ENCODE measurements at places on chromosomes 2 and 18.
A peak's percentile ranks its signal among the peaks of the same experiment; 100 is the strongest.

DNA sequence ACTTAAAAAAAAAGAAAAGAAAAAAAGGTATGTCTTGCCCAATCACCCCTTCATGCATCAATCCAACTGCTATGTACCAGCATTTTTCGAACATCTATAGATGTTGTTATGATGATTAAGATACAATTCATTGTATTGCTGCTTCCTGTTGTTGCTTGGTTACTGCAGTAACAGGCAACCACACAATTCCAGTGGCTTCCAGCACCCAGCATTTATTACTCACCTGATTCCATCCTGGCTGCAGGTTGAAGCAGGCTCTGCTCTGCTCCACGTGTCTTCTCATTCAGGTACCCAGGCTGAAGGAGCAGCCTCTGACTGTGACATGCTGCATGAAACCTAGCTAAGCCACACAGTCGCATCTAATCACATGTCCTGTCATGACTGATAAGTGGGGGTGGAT is 196.9 kb downstream of the INO80D start:
- peak; percentile 19 for DNase-seq

DNA sequence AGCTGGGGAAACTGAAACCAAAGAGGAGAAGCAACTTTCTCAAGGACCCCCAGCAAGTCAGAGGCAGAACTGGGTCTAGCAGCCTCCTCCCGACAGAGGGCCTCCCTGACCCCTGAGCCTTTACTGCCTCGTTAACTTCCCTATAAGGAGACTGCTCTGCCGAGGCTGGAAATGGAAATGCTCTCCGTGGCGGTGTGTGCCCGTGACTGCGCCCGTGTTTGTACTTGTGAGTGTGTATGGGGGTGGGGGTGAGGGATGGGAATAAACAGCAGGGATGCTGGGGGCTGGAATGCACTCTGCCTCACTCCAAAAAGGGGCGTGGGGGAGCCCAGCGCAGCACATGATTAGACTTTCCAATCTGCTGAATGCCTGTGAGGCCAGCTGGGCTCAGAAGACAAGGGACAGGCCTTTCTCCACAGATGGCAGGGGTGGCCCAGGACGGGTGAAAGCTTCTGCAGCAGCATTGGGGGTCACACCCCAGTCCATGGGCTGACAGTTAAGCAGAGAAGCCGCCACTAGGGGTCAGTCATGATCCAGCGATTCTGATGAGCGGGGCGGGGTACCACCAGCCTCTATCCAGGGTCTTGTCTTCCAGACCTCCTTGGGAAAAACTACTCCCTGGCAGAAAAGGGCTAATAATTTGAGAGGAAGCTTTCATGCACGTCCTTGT is 26.8 kb downstream of the MPHOSPH10 start:
- DNase-seq: peak; percentile 49

GRCh38 chr2:62423883-62424458 is 82.0 kb downstream of the TMEM17 start:
- DNase-seq: no peak

- no peak for DNase-seq
Measured at GRCh38 chr2:2914252-2914651, 463.4 kb downstream of the EIPR1 start.

DNA sequence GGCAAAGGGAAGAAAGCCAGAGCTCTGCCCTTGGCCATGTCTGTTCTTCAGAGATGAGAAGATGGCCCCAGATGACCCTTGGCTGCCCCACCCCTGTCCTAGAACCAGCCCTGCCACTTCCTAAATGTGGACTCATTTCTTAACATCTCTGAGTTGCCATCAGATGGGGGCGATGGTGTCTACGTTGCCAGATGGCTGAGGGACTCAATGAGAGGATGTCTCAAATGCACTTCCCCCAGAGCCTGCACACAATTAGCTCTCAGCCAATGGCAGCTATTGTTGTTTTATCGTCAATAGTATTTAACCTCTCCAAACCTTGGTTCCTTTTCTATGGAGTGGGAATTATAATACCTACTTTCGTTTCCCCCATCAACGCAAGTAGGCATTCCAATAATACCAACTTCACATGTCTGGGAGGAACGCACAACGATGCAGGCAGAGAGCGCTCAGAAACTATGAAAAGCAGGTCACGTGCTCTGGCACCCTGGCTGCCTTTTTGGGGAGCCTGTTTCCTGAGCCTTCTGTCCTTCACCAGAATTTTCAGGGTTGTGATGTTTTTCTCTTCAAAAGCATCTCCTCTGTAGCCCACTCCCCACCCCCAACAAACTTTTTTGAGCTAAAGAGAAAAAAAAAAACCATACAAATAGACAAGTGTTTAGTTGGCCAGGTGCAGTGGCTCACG is 100.3 kb downstream of the MCFD2 start:
- no peak for DNase-seq

- no peak for DNase-seq
Measured at GRCh38 chr2:26410764-26411243, 9.1 kb downstream of the DRC1 start.

GRCh38 chr18:23159344-23159743 is 24.1 kb downstream of the CABLES1 start:
- DNase-seq: no peak
